ENCODE measurements at places on chromosomes 3 and 15.

- DNase-seq, result no peak
These were observed 129.5 kb downstream of the LIPC start for GRCh38 chr15:58561321-58561720.

- DNase-seq, result no peak
These were observed 338.1 kb downstream of the EFHB start for GRCh38 chr3:19595884-19596283.

DNA sequence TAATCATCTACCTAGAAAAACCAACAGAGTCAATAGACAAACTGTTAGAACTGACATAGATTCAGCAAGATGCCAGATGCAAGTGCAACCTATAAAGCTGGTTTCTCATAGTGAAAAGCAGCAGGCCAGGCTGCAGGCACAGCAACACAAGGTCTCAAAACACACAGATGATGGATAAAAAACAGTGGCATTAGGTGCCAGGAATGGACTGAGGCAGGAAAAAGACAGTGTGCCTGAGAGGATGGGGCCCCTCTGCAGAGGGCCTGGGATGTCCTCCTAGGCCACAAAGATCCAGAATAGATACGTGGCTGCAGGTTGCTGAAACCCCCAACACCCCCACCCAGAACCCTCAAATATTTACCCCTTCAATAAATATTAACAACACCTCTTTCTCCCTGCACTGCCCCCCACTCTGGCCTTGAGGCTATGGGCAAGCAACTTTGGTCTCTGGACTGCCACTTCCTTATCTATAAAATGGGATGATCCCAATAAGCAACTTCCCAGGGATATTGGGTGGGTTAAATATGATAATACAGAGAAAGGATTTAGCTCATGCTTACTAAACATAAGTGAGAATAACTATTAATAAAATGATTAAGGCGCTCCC lies 35.2 kb upstream of the FGD5 start:
- DNase-seq, result no peak

GRCh38 chr3:141940194-141940776 lies 63.8 kb downstream of the ATP1B3 start:
- no peak for DNase-seq

DNA sequence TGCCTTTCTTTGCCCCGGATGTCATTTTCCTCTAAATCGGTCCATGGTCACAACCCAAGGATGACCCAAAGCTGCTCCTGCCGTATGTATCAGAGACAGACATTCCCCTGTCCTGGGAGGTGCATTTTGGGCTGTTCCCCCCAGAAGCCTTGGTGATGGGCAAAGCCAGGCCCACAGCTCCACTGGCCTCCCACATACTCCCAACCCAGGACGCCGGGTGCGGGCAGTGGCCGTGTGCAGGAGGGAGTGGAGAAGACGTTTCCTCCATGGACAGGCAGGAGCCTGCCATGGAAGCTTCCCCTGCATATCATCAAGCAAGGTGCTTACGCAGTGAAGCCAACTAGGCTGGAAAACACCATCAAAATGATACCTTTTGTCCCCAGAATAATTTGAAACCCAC lies 175.0 kb downstream of the ATP10A start:
- no peak for DNase-seq

DNA sequence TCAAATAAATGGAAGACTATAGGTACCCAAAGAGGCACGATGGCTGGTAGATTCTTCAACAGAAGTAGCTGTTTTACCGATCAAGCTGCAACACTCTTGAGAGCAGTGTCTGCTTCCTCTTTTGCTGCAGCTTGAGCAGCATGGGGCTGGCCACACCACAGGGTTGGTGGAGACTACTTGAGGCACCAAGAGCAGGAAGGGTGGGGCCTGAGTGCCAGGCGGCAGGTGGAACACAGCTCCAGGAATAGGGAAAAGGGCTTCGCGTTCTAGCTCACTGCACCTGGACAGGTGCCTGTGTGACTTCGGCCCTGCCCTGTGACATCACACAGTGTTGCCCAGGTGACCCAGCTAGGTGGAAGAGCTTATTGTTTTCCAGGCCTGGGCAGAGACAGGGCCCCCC lies at the start of gene CCDC33:
Gene CCDC33 (plus strand): TSS at position 365 of the 400 bp plus-strand sequence. CDS start 394 bp downstream, outside the sequence.
- DNase-seq, result no peak

- DNase-seq, result no peak
These were observed 30.2 kb upstream of the MORF4L1 start for GRCh38 chr15:78842519-78842918.

GRCh38 chr3:155876037-155876436 lies 5.6 kb downstream of the GMPS start:
- no peak for DNase-seq

GRCh38 chr15:98860281-98861041 lies 147.1 kb downstream of the PGPEP1L start:
- no peak for DNase-seq

DNA sequence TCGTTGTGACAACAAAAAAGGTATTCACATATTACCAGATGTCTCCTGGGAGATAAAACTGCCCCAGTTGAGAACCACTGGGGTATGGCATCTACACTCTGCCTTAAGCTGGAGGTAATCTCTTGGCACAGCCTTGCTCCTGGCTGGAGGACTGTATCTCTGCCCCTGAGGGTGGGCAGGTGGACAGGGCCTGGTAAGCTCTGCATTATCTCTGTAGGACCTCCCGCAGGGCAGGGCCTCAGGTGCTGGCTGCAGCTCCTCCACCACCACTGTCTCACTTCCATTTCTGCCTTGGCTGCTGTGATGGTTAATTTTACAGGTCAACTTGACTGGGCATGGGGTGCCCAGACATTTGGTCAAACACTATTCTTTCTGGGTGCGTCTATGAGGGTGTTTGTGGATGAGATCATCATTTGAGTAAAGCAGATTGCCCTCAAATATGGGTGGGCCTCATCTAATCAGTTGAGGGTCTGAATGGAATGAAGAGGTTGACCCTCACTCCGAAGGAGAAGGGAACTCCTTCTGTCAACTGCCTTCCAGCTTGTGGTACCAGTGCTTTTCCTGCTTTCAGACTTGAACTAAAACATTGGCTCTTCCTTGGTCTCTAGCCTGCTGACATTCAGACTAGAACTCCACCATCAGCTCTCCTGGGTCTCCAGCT lies 9.8 kb upstream of the RHCG start:
- DNase-seq, result no peak

DNA sequence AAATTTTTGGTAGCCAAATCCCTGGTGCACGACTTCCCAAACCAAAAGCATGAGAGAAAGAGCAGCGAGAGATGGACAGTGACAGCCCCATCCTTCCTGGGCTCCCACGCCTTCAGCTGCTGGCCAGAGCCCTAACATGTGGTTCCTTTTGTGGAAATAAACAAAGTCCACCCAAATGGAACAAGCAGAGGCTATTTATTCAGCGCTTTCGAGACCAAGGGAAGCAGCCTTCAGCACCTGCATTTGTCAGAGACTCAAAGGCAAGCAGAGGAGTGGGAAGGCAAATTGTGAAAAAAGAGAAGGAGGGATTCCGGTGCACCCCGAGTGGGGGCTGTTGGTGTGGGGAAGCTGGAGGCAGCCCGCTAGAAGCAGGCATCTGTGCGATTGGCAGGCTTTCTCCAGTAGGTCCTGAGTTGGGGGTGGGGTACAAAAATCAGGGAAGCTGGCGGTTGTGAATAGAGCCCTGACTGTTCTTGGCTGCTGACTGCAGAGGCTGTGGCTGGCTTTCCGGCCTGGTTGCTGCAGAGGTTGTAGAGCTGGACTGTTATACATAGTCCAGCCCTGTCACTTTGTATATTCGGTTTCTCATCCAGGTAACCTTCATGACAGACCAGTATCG lies 427.2 kb downstream of the OCA2 start:
- no peak for DNase-seq

GRCh38 chr15:74609938-74610301 lies 5.7 kb upstream of the CLK3 start:
- no peak for DNase-seq

GRCh38 chr15:65494076-65494475 lies 23.4 kb downstream of the DPP8 start:
- DNase-seq, result no peak

DNA sequence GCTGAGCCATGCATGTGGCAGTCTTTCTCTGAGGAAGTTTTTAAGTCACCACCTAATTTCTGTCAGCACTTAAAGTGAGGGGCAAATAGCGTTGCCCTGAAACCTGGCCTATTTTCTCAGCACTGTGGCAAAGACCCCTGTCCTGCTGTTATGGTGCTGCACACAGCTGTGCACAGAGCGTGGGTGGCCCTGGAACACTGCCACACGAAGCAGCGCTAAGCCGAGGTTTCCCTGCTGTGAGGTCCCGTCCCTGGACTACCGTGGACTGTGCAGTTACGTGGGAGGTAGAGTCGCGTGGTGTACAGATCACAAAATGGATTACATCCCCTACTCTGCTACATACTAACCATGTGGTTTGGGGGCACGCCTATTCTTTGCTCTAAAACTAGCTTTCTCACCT lies 101.6 kb upstream of the NR2E3 start:
- DNase-seq, result no peak

GRCh38 chr3:53134631-53135232 lies 4.5 kb upstream of the RFT1 start:
- peak; percentile 44 for DNase-seq

DNA sequence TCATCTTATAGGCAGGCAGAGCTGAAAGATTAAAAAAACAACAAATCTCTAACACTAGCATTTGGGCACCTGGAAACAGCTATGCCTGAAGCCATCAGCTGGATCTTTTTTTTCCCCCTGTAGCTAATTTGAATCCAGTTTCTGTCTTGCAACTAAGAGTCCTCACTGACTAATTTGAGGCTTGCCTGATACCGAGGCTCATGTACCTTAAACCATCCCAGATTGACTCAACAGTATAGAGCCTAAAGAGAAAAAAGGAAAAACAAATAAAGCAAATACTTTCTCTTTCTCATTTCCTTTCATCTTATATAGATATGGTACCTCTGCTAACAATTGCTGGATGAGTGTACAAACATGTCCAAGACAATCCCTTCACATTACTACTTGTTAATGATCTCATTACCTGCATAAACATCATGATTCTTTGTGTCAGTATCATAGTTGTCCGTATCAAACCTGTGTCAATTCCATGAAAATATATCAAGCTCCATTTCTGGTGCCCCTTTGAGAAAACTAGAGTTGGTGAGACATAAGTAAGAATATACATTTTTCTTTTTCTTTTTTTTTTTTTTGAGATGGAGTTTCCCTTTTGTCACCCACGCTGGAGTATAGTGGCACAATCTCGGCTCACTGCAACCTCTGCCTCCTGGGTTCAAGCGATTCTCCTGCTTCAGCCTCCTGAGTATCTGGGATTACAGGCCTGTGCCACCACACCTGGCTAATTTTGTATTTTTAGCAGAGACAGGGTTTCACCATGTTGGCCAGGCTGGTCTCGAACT lies 43.1 kb downstream of the BHLHE40 start:
- no peak for DNase-seq

DNA sequence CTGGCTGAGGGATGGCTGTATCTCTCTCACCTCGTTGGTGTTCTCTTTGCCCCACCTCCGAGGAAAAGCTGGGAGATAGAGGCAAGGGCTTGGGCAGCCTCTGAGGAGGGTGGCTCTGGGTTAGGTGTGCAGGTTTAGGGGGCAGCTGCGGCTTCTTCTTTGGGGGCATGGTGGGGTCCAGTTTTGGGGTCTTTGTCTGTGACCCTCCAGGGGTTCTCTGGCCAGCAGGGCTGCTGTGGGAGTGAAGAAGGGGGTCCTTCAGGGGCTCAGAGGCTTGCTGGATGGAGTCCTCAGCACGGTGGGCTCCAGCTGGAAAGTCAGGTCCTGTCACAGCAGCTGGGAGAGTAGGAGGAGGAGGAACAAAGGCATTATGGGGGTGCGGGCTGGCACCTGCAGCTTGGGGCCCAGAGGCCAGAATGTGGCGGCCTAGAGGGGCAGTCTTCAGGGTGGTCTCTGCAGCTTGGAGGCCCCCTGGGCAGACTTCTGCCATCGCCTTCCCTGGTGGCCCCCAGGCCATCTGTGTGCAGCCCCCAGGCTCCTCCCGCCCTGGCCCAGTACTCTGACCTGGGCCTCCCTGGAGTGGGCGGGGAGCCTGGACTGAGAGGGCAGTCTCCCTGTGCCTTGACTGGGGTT lies 7.0 kb downstream of the XIRP1 start:
- DNase-seq, result no peak

DNA sequence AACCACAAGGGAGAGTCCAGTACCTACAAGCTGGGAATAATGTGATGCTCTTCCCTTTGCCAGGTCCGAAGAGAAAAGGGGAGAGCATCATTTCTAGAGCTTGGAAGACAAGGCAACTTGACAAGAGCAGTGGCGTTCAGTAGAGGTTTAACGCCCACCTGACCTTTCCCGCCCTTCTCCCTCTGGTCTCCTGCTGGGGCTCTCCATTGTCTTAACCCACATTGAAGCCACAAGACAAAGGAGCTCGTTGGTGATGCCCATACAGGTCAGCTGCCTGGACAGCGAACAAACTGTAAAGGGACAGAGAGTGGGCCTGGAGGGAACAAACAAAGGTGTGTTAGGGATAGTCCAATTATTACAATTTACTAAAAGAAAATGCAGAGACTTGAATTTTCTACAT lies 13.1 kb upstream of the DUT start:
- DNase-seq, result no peak

DNA sequence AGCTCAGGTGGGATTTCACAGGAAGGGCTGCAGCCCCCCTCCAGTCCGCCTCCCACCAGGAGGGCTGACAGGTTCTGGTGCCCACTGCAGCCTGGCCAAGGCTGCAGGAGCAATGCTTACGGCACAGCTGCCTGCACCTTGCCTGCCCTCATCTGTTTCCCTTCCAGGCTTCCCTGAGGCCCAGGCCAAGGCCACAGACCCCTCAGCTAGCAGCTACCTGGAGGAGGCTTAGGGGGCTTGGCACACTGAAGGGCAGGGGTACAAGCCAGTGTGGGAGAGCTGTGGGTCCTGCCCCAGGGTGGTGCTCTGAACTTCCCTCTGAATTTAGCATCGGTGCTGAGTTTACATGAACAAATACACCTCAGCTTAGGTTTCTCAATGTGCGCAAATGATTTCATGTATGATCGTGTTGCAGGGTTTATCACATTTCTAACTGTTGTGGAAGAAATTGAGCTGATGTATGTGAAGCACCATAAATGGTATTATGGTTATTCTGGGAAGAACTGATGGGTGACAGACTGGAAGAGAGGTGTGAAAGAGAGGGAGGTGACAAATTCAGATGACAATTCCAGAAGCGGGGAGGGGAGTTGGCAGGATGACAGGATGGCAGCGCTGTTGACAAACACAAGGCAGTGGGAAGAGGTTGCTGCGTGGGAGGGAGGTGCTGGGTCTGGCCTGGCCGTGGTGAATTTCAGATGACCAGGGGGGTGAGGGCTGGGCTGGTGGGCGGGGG lies 6.1 kb downstream of the RHCG start:
- no peak for DNase-seq

GRCh38 chr15:94225616-94226015 lies 5.7 kb upstream of the MCTP2 start:
- no peak for DNase-seq

- DNase-seq, result no peak
These were observed 107.4 kb upstream of the PRICKLE2 start for GRCh38 chr3:64332459-64333350.

DNA sequence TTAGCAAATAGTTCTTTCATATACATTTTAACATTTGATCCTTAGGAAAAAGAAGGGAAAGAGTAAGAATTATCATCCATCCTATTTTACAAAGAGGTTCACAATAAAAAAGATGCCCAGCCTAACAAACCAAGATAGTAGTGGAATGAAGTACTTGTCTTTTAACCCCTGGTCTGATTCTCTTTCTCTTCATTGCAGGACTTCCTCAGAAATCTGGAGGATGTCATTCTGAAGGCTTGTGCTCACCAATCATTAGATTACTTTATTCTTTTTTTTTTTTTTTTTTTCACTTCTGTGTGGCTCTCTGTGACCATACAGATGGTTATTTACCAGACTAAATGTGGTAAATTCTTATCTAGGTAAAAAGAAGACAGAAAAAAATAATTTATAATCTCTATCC lies 7.0 kb downstream of the HDGFL3 start:
- DNase-seq, result no peak

- no peak for DNase-seq
These were observed 548.1 kb upstream of the LMCD1 start for GRCh38 chr3:7953449-7954014.
